ENCODE measurements at places on chromosomes 5 and 9. TPM values are rescaled to one million over a fixed set of nuclear protein-coding genes. Genes with fewer than 3 reads are reported as not detected.
A peak's percentile ranks its signal among the peaks of the same experiment; 100 is the strongest.

DNA sequence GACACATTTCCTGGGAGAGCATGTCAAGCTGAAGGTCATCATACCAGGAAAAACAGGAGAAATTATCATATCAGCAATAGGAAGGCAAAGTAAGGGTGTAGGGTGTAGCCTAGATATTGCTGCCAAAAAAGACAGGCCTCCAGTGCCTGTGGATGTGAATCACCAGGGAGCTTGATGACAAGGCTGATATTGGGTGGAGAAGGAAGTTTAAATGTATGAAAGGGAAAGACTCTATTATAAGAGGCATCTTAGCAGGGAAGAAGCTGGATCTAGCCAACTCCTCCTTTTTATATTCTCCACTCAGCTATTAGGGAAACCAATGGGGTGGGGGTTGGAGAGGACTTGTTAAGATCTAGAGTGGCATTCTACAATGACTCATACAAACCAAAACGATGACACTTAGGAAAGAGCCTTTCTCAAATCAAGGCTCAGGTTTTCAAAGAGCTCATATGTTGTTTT, 13.4 kb upstream of the TXNDC8 start:
- no peak for DNase-seq
- no peak overlapping the region for H3K27ac ChIP-seq
- H3K4me1 ChIP-seq = no peaks in the 10 kb centered on the region
- no peaks in the 10 kb centered on the region for H3K27me3 ChIP-seq
- H3K36me3 ChIP-seq = no peaks in the 10 kb centered on the region

PCDHA1 gene
- polyA plus RNA-seq = not detected

BNC2 gene
- 0.38 TPM for polyA plus RNA-seq

- H3K4me1 ChIP-seq = peaks cover 8% of the 10 kb centered on the region
- H3K4me3 ChIP-seq = no peak overlapping the region
- no peaks in the 10 kb centered on the region for H3K36me3 ChIP-seq
- no peak overlapping the region for H3K27ac ChIP-seq
- peak; percentile 78 for DNase-seq
These were observed 79.5 kb upstream of the HTR4 start for GRCh38 chr5:148733601-148734438.

FOXD4L3 gene
- not detected for polyA plus RNA-seq

- no peaks in the 10 kb centered on the region for H3K36me3 ChIP-seq
- H3K27ac ChIP-seq = no peak overlapping the region
- H3K4me1 ChIP-seq = no peaks in the 10 kb centered on the region
- DNase-seq = no peak
These were observed 115.5 kb downstream of the PTTG1 start for GRCh38 chr5:160537116-160537515.

- no peak overlapping the region for H3K4me3 ChIP-seq
- peaks cover 14% of the 10 kb centered on the region for H3K4me1 ChIP-seq
- no peaks in the 10 kb centered on the region for H3K27me3 ChIP-seq
- no peaks in the 10 kb centered on the region for H3K36me3 ChIP-seq
- no peak overlapping the region for H3K27ac ChIP-seq
- DNase-seq = no peak
These were observed 242.9 kb downstream of the CSNK1G3 start for GRCh38 chr5:123754908-123755307.

DNA sequence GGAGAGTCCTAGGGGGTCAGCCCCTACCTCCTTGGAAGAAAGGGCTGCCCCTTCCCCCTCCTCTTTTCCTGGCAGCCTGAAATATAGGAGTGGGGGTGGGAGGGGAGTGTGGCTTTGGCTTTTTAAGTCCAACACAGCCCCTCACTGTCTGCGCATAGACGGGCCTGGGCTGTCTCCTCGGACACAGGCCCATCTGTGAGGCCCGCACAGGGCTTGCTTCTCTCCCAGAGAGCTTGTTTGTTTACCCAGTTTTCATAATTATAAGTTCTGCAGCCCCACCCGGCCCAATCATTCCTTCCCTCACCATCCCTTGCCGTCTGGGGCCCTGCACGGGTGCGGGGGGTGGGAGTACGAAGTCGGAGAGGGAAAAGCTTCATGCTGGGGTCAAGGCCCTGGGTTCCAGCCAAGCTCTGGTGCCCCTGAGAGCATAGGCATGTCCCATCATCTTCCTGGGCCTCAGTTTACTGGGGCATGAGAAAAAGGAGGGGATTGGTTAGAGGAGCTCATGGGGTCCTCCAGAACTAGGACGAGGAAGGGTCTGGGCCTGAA, 54.0 kb upstream of the STXBP1 start:
- no peaks in the 10 kb centered on the region for H3K27me3 ChIP-seq
- H3K4me1 ChIP-seq = peaks cover 80% of the 10 kb centered on the region
- no peak overlapping the region for H3K4me3 ChIP-seq
- H3K27ac ChIP-seq = peak overlapping the region; percentile 64

DNA sequence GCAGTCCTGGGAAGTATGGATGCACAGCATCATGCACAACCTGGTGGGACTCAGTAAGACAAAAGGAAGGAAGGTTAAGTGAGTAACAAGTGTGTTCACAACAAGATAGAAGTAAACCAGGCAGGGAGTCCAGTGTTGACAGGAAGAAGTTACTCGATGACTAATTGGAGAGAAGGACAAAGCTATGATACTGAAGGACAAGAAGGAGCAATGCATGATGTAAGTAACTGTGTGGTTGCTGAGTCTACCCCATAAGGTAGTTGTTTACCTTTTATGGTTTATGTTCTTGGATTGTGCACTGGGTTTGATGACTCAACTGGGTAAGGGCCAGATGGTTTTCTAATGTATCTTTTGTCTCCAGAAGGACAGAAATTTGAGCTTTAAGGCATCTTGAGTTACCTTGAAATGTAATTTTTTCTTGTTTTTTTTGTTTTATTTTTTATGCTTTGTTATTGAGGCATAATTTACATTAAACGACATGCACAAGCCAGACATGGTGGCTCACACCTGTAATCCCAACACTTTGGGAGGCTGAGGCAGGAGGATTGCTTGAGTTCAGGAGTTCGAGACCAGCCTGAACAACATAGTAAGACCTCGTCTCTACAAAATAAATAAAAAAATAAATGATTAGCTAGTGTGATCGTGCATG, 89.2 kb upstream of the CAST start:
- no peaks in the 10 kb centered on the region for H3K4me1 ChIP-seq
- no peak overlapping the region for H3K27ac ChIP-seq
- no peak overlapping the region for H3K4me3 ChIP-seq
- no peaks in the 10 kb centered on the region for H3K36me3 ChIP-seq
- no peaks in the 10 kb centered on the region for H3K27me3 ChIP-seq
- DNase-seq = no peak

GRCh38 chr9:36941441-36941840, 92.6 kb downstream of the PAX5 start:
- no peak for DNase-seq
- no peak overlapping the region for H3K4me3 ChIP-seq
- no peak overlapping the region for H3K27ac ChIP-seq
- H3K4me1 ChIP-seq = no peaks in the 10 kb centered on the region

GNA14 gene
- 0.38 TPM for polyA plus RNA-seq

LCN2 gene
- not detected for polyA plus RNA-seq

INSYN2B gene
- polyA plus RNA-seq = 0.15 TPM

DNA sequence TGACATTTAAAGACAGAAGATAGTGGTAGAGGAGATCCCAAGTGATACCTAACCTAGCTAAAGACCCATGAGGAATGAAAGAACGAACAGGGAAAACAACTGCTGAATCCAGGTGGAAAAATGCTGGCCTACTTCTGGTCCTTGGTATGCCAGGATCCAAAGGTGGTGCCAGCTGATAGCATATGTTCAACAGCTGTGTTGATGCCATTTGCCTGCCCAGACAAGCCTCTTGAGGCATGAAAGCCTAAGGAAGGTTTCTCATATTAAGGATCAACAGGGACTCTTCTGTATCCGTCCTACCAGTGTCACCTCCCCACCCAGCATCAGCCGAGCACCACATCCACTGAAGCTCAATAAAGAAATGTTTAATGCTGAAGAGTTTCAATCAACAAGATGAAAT, 225.7 kb upstream of the DMRT1 start:
- peak overlapping the region; percentile 12 for H3K27ac ChIP-seq
- H3K4me3 ChIP-seq = no peak overlapping the region
- peaks cover 54% of the 10 kb centered on the region for H3K4me1 ChIP-seq
- no peak for DNase-seq

THBS4 gene
- polyA plus RNA-seq = 38.6 TPM

DNA sequence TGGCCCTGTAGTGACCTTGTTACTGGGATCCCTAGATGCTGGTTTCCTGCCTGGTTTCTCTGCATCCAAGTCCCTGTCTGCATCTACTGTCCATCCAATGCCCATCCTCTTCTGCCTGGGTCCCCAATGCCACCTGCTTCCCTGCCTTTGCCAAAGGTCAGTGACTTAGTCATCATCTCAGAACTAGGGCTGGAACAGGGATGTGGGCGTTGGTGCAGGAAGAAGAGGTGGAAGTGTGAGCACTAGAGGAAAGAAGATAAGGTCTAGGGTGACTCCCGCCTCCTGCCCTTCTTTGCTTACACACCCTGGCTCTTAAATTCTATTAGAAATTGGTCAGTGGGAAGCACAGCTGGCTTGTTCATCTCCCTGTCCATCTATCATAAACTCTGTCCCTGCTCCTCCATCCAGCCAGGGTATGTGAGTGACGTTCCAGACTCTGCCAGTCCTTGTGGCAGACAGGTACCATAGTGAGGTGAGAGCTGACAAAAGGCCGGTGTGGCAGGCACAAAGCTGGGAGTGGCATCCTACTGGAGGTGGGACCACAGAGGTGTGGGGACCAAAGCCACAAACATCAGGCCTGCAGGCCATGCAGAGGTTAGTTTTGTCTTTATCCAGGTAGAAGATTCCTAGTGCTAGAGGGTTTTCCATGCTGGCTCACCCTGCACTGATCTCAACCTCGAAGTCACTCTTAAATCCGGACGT, 9.2 kb downstream of the PTPN3 start:
- H3K27me3 ChIP-seq = peaks cover 4% of the 10 kb centered on the region
- peaks cover 6% of the 10 kb centered on the region for H3K4me1 ChIP-seq
- no peak overlapping the region for H3K27ac ChIP-seq
- no peak overlapping the region for H3K4me3 ChIP-seq

FGF1 gene
- polyA plus RNA-seq = 22.4 TPM

DNA sequence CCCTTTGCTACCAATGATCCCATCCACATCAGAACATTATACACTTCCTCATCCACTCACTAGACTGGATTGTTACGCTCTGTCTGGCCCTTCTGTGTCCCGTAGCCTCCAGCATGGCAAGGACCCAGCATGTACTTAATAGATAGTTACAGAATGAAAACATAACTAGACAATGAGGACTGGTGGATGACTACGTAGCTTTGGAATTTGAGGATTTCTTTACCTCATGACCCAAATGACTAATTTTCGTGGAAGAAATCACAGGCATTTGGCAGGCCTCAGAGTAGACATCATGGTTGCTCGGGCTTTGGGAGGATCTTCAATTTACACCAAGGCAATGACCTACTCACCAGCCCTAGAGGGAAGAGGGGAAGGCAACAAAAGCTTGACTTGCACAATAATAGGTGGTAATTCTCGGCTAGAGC, 299.8 kb downstream of the TLE1 start:
- peaks cover 12% of the 10 kb centered on the region for H3K4me1 ChIP-seq
- H3K4me3 ChIP-seq = no peak overlapping the region
- no peaks in the 10 kb centered on the region for H3K36me3 ChIP-seq
- no peak for DNase-seq
- H3K27me3 ChIP-seq = no peaks in the 10 kb centered on the region
- no peak overlapping the region for H3K27ac ChIP-seq

GRCh38 chr9:607417-607816, 234.1 kb upstream of the DMRT1 start:
- DNase-seq = no peak
- no peak overlapping the region for H3K4me3 ChIP-seq
- no peak overlapping the region for H3K27ac ChIP-seq
- no peaks in the 10 kb centered on the region for H3K27me3 ChIP-seq

GARIN3 gene
- not detected for polyA plus RNA-seq

- H3K27ac ChIP-seq = no peak overlapping the region
- no peaks in the 10 kb centered on the region for H3K27me3 ChIP-seq
- H3K4me1 ChIP-seq = no peaks in the 10 kb centered on the region
- no peak for DNase-seq
These were observed 65.7 kb downstream of the IQGAP2 start for GRCh38 chr5:76468635-76469425.
